ENCODE measurements at places on chromosomes 5 and 9.

- DNase-seq = no peak
Measured at GRCh38 chr5:15936505-15937245, 242.9 kb downstream of the MARCHF11 start.

- no peak for DNase-seq
Measured at GRCh38 chr9:35615981-35616680, 2.1 kb downstream of the CD72 start.

DNA sequence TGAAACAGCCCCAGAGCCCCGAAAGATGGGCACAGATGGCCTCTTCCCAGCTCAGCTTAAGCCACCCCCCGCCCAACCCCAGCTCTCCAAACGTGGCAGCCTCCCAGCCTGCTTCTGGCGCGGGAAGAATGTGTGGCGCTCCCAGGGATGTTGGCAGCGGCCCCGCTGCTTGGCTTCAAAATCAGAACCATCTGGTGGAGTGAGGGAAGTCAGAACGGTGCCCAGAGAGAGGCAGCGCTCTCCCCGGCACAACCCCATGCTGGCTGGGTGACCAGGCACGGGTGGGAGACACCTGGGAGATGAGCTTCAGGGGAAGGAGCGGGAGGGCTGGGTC lies 72.7 kb upstream of the ORM1 start:
- DNase-seq = no peak

DNA sequence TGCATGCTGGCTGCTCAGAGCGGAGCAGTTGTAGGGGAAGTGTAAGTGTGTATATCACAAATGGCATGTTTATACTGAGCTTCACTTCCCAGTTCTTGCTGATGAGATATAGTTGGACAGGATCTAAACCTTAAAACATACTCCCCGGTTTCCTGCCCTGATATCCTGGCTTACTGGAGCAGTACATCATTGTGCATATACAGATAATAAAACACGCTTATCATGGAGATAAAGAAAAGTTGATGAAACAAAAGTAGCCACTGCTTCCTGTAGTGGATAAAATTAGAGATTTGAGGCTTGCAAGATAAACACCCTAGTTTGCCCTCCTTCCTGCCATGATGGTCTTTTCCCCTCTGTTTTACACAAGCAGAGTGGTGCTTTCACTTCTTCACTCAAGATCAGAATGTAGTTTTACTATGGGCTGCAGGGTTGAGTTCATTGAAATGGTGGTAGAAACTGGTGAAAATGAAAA lies 15.0 kb downstream of the NPR3 start:
- no peak for DNase-seq

- DNase-seq = no peak
Measured at GRCh38 chr5:17213938-17214337, 3.5 kb upstream of the BASP1 start.

DNA sequence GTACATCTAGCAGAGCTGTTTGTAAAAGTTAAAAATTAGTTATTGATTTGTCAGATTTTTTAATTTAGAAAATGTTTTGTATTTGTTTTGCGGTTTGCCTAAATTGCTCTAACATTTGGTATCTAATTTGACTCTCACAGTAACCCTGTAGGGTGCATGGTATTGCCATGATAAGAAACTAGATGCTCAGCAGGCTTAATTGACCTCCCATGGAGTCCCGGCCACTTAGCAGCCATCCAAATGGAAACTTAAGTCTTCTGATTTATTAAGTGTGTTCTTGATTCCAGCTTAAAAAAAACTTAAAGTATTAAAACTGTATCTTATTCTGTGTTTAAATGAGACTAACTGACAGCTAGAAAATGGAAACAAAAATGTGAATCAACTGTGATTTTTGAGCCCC lies 54.5 kb downstream of the CAST start:
- no peak for DNase-seq

DNA sequence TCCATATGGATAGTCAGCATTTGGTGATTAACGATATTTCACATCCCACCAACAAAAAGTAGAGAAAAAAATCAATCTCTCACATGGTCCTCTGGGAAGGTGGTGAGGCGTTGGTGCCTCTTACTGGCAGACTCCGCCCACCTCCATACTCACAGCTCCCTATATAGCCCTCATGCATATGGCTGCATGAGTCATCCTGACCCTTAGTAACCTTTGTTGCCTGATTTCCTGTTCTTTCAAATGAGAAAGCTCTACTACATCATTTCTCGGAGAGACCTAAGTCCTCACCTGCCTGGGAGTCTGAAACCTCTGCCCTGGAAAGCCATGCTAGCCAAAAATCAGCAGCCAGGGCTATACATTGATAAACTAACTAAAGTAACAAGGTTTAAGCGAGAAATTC lies 33.3 kb upstream of the ABCA1 start:
- peak; percentile 71 for DNase-seq

- no peak for DNase-seq
Measured at GRCh38 chr5:54360089-54360488, 49.7 kb upstream of the ARL15 start.

- DNase-seq = no peak
Measured at GRCh38 chr5:92518318-92518904, 1062.6 kb downstream of the NR2F1-AS1 start.

GRCh38 chr5:135494196-135494595 lies 41.6 kb downstream of the NEUROG1 start:
- DNase-seq = no peak

DNA sequence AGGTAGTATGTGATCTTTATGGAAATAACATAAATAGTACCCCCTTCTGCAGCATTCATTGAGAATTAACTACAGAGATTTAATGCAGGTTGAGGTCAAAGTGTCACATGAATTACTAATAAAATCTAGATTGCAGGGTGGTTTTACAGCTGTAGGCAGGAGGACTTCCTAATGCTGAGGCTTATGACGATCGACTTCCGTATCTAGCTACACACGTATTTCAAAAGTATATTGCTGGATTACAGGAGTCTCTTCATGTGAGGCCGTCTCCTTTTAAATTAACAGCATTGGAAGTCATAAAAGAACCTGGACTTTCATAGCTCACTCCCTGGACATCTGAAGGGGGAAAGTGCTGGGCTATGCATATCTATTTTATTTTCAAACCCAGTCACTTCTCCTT lies 180.9 kb downstream of the OSTF1 start:
- no peak for DNase-seq

- no peak for DNase-seq
Measured at GRCh38 chr9:98861781-98862504, 54.5 kb downstream of the GALNT12 start.

DNA sequence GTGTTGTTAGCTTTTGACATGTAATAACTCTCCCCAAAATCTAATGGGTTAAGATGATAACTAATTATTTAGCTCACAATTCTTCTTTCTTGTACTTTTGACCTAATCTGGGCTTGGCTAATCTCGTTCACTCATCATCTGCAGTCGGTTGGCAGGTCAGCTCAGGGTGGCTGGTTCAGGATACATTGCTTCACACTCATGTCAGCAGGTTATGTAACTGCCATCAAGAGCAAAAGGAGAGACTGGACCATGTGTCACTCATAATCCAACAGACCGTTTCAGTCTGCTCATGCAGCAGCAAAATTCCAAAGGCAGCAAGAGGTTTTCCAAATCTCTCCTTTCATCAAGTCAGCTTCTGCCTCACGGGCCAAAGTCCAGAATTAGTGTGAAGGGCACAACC lies 998.4 kb upstream of the CTNND2 start:
- no peak for DNase-seq

DNA sequence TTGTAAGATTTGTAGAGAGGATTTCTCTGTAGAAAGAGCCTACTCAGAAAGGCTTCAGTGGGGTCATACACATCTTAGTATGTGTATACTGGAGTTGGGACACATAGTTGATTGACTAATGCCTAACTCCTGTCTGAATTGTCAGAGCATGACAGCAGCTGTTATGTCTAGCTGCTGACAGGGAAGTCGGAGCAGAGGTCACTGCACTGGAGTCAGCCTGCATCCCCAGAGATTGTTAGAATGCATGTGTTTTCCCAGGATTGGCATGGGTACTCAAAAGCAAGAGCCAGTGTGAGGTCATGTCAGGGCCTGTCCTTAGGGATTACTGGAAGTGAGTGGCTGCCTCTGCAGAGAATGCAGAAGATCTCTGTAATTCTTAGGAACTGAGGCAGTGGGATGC lies 82.7 kb downstream of the ITGA1 start:
- DNase-seq = no peak
